Right hindlimb (tissue), 1 donor: ENCODE measurements at places on chromosomes 11 and 22.

GRCh38 chr11:129711760-129712159 is 103.9 kb upstream of the TMEM45B start:
- no peak for DNase-seq

GRCh38 chr11:65014726-65015227 is 817 bp downstream of the ARL2 start:
- no peak for DNase-seq

GRCh38 chr11:71251761-71252268 is 562 bp downstream of the SHANK2 start:
- peak; percentile 39 for DNase-seq

DNA sequence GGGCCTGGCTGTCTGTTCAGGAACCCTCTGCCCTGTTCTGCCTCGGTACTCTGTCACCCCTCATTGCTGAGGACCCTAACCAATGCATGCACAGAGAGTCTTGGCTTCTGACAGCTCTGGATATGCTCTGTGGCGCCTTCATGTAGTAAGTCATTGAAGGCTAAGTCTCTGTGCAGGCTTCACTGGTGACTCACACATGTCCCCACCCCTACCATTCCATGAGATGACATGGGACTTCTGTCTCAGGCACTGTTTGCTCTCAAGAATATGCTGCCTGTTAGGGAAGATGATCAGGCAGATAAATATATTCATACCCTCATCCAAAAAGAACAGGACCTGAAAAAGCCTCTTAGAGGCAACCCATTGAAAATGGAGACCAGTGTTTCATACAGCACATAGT is 43.6 kb upstream of the HORMAD2 start:
- DNase-seq, result no peak

DNA sequence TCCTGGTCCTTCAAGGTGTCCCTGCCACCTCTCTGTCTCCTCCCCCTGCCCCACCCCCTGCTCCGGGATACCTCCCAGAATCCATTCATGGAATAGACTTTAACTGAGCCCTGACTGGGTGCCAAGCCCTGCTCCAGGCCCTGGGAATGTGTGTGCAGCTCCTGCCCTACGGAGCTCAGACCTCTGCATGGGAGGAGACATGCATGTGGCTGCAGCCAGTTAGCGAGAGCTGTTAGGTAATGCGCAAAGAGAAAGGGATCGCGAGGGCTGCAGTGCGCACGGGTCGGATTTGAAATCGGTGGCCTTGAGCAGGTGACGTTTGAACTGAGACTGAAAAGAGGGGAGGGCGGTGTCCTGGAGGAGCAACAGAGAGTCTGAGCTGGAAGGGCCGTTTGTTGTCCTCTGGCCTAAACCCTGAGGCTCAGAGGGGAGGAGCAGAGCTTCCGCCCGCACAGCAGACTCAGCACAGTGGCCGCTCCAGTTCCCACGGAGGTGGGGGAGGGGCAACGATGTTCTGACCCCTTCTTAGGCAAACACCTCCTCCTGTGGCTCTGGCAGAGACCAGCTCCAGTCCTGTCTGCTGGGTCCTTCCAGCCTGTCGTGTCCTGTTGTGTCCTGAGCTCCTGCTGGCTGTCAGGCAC is 19.8 kb upstream of the LRRC10B start:
- DNase-seq, result peak; percentile 67

GRCh38 chr11:2302306-2302895 is 588 bp downstream of the TSPAN32 start:
- no peak for DNase-seq

GRCh38 chr22:19845054-19845722 is 9.5 kb downstream of the GNB1L start:
- no peak for DNase-seq

DNA sequence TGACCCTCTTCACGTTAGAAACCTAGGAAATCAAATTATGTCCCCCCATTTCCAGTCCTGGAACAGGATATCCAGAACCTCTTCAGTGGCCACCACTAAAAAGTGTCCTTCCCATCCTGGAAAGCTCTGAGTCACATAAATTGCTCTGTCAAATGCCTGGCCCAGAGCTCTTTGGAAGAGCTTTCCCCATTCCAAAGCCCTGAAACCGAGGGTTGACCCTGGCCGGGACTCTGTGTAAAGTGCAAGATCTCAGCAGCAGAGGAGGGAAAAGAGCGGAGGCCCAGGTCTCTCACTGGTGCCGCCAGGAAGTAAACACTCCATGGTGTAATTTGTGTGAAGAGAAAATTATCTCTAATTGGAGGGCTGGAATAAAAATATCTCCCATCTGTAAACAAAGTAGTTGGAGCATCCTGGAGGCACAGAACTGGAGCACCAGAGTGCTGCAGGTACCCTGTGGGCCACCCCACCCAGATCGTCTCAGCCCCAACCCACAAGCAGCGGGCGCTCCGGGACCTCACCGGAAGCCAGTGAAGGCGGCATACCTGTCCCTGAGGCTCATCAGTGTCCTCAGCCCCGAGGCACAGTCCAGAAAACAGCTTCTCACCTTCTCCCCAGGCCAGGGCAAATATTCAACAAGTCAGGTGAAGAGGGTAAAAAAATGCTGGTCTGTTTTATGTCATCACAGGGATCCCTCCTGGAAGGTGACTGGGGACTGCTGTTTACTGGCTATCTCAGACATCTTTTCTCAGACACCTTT is 4.7 kb upstream of the JAM3 start:
- DNase-seq, result no peak

- no peak for DNase-seq
Observed at GRCh38 chr11:6995703-6996102, 24.4 kb downstream of the ZNF214 start.

DNA sequence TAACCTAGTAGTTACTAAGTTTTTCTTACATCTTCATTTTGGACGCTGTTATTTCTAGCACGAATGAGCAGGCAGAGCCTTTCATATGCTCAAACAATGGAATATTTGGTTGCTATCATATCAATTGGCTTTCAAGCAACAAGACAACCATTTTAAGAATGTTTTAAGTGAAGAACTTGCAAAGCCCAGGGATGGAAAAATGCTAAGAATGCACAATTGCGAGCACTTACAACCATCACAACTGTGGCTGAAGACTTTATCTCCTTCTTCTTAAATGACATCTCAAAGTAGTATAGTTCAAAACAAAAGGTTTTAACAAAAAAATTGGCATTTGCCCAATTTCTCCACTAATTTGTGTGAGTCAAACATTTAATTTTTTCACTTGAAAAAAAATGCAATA is 8.3 kb upstream of the MMP1 start:
- DNase-seq, result no peak

GRCh38 chr22:28780296-28780695 is 7.8 kb downstream of the CCDC117 start:
- DNase-seq, result no peak

DNA sequence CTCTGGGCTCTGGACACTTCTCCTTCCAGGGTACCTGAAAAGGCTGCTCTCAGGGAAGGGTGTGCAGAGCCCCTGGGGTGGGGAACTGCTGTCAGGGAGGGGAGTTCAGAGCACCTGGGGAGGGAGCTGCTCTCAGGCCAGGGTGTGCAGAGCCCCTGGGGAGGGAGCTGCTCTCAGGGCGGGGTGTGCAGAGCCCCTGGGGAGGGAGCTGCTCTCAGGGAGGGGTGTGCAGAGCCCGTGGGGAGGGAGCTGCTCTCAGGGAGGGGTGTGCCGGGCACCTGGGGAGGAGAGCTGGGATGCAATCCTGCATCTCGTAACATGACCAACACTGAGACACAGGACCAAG is 764.2 kb downstream of the BRD1 start:
- no peak for DNase-seq

DNA sequence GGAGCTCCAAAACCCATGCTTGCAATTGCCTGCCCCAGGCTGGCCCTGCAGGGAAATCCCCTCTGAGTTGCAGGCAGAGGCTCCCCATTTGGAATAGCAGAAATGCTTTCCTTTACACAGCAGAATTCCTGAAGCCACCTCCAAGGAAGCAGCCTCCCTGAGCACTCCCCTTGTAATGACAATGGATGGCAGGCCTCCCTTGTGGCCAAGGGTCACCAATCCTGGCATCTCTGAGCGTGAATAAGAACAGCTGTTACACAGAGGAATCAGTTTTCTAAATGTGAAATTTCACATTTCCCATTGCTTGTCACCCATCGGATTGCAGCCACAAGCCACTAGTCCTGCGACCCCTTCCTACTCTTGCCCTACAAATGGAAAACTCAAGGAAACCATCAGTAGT is 107.6 kb downstream of the GALNT18 start:
- DNase-seq, result no peak

- no peak for DNase-seq
Observed at GRCh38 chr11:1399386-1400316, 9.9 kb downstream of the BRSK2 start.
